ENCODE measurements at places on chromosomes 3 and 15.
A peak's percentile ranks its signal among the peaks of the same experiment; 100 is the strongest.

- no peak for DNase-seq
These were observed 11.4 kb upstream of the MGA start for GRCh38 chr15:41648770-41649169.

GRCh38 chr3:69144631-69145245 lies 22.3 kb upstream of the LMOD3 start:
- no peak for DNase-seq

DNA sequence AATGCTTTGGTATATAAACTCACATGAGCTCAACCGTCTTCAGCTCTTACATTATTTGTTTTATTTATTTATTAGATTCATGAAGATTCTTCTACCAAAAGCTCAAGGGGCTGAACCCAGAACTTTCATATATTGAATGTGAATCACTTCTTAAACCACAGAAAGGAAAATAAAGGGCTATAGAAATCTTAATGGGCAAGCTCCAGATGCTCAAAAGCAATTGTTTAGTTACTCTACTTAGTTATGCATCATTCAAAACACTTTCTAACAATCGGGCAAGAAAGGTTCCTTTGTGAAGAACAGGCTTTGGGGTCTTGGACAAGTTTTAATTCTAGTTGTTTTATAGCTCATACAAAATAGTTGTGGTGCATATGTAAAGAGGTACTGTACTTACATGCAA lies 380.2 kb downstream of the TIGIT start:
- DNase-seq = no peak

GRCh38 chr3:158801696-158802408 lies at the start of gene MFSD1:
TSS of gene MFSD1 (plus strand) at chr3:158802054. CDS start at chr3:158802153, 99 bp downstream.
- peak; percentile 96 for DNase-seq

DNA sequence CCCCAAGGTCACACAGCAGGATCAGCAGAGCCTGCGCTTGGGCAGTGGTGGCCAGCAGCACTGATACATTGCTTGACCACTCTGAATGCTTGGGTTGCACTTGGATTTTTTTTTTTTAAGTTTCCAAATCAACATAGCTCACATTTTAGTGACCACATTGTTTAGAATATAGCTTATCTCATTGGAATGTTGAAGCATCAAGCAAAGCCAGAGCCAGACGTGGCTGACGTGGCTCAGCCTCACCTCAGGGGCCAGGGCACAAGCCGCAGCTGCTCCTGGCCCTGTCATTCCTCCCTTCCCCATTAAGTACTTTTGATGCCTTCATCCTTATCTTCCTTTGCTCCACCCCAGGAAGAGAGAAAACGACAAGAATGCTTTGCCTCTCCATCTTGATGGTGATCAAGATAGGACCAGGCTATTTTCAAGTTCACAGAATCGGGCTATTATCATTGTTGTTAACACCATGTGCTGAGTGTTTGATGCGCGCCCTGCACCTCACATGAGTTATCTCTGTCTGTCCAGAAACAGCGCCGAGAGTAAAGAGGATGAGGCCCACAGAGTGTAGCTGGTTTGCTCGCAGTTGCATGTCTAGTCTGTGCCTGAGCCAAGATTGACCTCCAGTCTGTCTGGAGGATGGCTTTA lies 75.8 kb downstream of the AAGAB start:
- DNase-seq = no peak

DNA sequence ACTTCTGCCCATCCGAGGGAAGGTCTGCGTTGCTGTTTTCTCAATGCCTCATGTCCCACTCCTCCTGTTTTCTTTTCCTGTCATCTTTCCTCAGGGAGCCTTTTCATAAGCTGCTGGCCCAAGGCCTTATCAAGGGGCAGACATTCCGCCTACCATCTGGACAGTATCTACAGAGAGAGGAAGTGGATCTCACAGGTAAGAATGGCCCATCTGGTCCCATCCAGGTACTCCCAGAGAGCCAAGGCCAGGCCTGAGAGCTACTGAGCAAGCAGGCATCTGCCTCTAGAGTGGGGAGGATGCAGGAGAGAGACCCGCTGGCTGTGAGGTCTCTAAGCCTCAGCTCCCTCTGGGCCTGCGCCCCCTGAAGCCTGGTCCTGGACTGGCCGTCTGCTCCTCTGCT lies 81.5 kb upstream of the LIMD1 start:
- DNase-seq = no peak

DNA sequence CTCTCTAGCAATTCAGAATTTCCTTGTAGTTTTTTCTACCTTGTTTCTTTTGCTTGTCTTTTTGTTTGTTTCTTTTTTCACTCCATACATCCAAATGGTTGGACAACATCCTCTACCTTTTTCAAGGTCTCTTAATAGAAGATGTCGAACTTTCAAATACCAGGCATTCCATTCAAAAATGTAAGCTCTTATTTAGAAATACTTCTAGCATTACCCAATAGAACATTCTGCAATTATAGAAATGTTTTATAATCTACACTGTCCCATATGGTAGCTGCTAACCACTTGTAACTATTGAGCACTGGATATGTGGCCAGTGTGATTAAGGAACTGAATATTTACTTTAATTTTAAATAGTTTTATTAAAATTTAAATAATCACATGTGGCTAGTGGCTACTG lies 196.2 kb upstream of the MRPL3 start:
- no peak for DNase-seq

GRCh38 chr3:36944641-36945270 lies at the start of gene TRANK1:
TSS of gene TRANK1 (minus strand) at chr3:36945054. CDS start at chr3:36944809, 245 bp downstream.
- DNase-seq = peak; percentile 65

GRCh38 chr3:45942051-45942825 lies 1.0 kb upstream of the CXCR6 start:
- DNase-seq = no peak

GRCh38 chr3:151827816-151828215 lies 13.9 kb downstream of the AADAC start:
- DNase-seq = no peak

DNA sequence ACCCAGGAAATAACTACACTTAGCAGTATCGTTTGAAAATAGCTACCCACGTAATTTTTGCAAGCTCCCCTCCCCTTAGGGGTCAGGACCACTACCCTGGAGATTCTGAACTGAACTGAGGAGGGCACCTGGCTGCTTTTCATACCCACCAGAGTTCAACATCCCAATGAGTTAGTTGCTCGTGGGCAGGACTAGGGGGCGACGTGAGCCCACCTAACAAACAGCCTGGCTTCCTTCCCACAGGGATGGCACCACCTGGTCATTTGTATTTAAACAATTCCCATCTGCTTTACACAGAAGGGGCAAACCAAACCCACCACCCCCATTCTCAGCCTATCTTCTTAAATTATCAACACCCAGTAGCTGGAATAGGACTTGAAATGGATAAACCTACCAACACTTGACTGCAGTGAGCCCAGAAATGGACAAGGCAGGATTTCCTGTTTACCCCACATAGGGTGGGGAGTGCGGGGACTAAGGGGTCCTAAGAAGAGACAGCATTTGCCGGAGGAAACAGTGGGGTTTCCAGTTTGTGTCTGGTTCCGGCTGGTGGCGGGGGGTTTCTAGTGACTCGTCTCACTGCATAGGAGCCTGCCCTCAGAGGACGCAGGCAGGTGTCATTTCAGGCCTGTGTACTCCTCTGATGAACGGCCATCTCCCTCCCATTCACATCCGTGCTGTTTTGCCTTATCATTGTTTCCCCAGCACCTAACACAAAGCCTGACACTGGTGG lies 11.6 kb upstream of the VGLL4 start:
- DNase-seq = no peak

DNA sequence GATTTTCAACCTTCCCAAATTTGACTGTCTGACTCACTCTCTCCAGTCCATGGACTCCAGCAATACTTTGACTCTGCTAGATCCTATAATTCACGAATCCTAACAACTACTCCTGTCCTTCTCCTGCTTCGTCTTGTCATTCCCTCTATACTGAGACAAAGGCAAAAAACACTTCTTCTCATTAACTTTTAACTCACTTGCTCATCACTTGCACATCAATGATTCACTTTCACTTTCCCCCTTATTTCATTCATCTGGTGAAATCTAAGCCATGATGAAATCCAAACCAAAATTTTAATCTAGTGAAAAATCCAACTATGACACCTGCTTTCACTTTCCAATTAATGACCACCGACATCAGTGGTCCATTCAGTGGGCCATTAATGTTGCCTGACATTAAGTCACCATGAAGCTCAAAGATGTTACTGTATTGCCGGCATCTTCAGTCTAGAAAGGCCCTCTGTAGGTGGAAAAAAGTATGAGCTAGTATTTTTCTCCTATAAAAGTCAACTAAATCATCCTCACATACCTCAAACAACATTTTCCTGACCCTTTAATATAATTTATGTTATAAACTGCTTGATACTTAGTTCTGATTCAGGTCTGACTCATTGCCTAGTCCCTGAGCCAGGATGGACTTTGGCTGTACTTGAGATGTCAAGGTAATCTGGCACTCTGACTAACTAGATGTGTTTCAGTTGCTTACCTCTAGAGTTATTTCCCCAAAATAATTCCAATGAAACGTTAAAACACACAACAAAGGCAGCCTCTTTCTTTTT lies 158.6 kb downstream of the CNTN6 start:
- no peak for DNase-seq

GRCh38 chr3:126180477-126181397 lies at the start of gene ALDH1L1:
TSS of gene ALDH1L1 (minus strand) at chr3:126180586. CDS start at chr3:126160979, 19,607 bp downstream.
- DNase-seq = peak; percentile 56

DNA sequence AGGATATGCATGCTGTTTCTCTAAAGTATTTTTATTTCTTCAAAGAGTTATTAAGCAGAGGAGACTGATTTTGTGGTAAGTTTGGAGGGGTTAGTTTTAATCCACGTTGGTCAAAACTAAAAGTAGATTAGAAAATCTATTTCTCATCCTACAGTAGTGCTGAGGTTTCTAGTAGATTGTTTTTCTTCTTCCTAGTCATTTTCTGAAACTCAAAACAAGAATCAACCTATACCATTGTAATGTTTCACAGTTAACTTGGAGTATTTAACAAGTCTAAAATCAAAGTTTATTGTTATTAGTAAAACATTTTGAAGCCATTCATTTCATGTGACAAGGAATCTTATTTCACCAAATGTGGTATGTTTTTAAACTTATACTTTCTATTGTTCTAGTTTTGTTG lies 57.9 kb downstream of the RBM6 start:
- DNase-seq = no peak

DNA sequence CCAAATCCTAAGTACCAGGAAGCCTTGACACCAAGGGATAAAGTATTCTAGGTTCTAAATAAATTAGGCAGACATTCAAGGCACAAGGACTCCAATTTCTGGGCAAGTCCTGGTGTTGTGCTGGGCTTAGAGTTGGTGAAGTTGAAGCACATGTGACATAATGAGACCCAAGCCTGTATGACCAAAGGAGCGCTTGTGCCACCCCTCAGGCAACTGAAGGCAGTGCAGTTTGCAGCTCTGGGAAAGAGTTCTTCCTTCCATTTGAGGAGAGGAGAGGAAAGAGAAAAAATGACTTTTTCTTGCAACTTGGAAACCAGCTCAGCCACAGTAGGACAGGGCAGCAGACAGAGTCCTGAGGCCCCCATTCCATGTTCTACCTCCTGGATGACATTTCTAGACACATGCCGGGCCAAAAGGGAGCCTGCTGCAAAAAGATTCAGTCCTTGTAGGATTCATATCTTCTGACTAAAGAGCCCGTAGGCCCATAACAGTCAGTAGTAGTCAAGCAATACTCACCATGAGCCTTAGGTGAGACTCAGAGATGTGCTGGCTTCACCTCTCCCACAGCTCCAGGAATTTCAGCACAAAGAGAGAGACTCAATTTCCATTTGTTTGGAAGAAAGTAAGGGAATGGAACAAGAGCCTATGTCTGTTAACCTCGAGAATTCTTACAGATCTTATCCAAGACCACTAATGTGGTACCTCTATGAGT lies 588.8 kb upstream of the BCHE start:
- no peak for DNase-seq

DNA sequence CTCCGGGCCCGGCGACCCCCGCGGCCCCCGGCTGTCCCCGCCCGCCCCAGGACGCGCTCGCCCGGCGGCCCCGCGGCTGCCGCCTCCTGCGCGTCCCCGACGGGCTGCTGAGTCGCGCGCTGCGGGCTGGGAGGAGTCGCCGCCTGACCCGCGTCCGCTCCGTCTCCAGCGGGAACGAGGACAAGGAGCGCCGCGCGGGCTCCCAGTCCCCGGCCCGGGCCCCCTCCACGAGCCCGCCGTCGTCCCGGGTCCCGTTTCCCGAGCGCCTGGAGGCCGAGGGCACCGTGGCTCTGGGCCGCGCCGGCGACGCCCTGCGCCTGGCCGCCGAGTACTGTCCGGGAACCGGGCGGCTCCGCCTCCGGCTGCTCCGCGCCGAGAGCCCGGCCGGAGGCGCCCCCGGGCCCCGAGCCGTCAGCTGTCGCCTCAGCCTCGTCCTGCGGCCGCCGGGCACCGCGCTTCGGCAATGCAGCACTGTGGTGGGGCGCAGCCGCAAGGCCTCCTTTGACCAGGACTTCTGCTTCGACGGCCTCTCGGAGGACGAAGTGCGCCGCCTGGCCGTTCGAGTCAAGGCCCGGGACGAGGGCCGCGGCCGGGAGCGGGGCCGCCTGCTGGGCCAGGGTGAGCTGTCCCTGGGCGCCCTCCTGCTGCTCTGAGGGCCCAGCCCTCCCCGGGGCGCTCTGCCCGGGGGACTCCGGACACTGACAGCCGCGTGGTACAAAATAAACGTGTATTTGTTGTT lies 1.5 kb downstream of the C2CD4A start:
- DNase-seq = no peak

DNA sequence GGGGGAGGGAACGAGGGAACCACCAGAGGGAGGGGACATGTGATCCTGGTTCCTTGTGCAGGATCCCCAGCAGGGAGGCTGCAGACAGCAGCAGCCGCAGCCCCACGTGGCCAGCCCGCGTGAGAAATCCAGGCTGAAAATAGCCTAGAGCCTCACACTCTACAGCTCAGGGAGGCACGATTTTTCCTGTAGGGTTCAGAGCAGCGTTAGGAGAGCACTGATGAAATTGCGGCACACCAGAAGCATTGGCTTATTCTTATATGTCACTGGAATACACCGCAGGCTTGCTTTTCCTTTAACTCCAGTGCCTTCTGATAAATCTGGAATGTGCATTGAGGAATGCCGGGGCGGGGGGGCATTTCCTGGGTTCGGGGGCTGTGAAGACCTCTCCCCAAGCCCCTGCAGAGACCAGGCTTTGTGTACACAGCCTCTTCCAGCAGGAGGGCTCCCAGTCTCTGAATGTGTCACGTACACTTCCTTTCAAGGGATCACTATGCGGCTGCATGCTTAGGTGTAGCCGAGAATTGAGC lies 193.0 kb downstream of the ATP10A start:
- DNase-seq = peak; percentile 87
